Aortic smooth muscle cell (primary cell): ENCODE measurements at places on chromosomes 4 and X. TPM values are rescaled to one million over a fixed set of nuclear protein-coding genes. Genes with fewer than 3 reads are reported as not detected.

CXXC4 gene
- not detected in 2 replicates for total RNA-seq

FAM184B gene
- not detected in 2 replicates for total RNA-seq

C4orf50 gene
- total RNA-seq = not detected in 2 replicates

PSAPL1 gene
- total RNA-seq = not detected in 2 replicates

EDA2R gene
- 8.3 and 9.0 TPM in 2 replicates for total RNA-seq

RENBP gene
- total RNA-seq = 18.8 and 20.8 TPM in 2 replicates

SAT1 gene
- 139 and 182 TPM in 2 replicates for total RNA-seq

MAGED4B gene
- total RNA-seq = 3.5 and 4.5 TPM in 2 replicates

NUDT10 gene
- 0.53 and 0.62 TPM in 2 replicates for total RNA-seq

GATA1 gene
- not detected in 2 replicates for total RNA-seq

POU3F4 gene
- under 0.01 TPM in 1 of 2 replicates, not detected in the other for total RNA-seq
